Large intestine (tissue), 12 donors: ENCODE measurements at places on chromosomes 16 and 17. TPM values are rescaled to one million over a fixed set of nuclear protein-coding genes. Genes with fewer than 3 reads are reported as not detected.

- peaks cover 23% of the 10 kb centered on the region for H3K36me3 ChIP-seq
- H3K4me1 ChIP-seq, result peaks cover 19% of the 10 kb centered on the region
- H3K27ac ChIP-seq, result peak overlapping the region; percentile 94
- DNase-seq, result no peak
- H3K4me3 ChIP-seq, result peak overlapping the region; percentile 67
Observed at GRCh38 chr17:78840530-78840779, 159 bp downstream of the USP36 start.

DNA sequence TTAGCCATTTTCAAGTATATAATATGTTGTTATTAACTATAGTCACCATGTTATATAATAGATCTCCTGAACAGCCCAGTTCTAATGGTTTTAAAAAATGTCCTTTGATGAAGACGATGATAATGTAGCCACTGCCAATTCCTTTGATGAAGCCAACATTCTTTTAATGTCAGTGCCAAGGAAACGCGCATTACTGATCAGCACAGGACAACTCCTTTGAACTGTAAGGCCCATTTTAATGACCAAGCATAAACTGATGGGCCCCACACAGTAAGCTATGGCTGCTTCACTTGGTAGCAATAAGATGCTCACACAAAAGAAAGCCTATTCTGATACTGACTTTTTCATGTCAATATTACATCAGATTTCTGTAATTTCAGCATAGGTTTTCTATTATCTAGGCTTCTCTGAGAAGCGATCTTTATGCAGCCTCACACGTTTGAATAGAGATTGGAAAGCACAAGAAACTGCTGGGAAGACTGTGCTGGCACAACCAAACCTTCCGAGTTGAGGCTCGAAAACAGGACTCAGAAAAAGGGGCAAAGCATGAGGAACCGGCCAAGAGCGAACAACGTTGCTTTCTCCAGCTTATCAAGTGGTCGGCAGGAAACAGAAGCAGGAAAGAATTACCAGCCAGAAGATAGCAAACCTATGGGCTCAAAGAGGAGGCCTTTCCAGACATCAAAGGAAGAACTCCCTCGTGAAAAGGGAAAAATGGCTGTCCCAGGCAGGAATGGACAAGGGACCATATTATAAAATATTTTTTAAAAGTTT, 19.4 kb downstream of the ERN1 start:
- peaks cover 2% of the 10 kb centered on the region for H3K4me1 ChIP-seq
- H3K27ac ChIP-seq, result no peak overlapping the region
- no peaks in the 10 kb centered on the region for H3K27me3 ChIP-seq
- H3K36me3 ChIP-seq, result no peaks in the 10 kb centered on the region
- no peak for DNase-seq

GRCh38 chr16:85861095-85861825, 37.7 kb upstream of the IRF8 start:
- H3K27me3 ChIP-seq, result no peaks in the 10 kb centered on the region
- no peaks in the 10 kb centered on the region for H3K36me3 ChIP-seq
- no peak for DNase-seq
- H3K27ac ChIP-seq, result no peak overlapping the region
- no peak overlapping the region for H3K4me3 ChIP-seq
- H3K4me1 ChIP-seq, result no peaks in the 10 kb centered on the region

- H3K4me3 ChIP-seq, result no peak overlapping the region
- DNase-seq, result no peak
- no peaks in the 10 kb centered on the region for H3K27me3 ChIP-seq
- no peak overlapping the region for H3K27ac ChIP-seq
- no peaks in the 10 kb centered on the region for H3K4me1 ChIP-seq
- H3K36me3 ChIP-seq, result no peaks in the 10 kb centered on the region
Observed at GRCh38 chr17:45838751-45839295, 5.9 kb upstream of the SPPL2C start.

DNA sequence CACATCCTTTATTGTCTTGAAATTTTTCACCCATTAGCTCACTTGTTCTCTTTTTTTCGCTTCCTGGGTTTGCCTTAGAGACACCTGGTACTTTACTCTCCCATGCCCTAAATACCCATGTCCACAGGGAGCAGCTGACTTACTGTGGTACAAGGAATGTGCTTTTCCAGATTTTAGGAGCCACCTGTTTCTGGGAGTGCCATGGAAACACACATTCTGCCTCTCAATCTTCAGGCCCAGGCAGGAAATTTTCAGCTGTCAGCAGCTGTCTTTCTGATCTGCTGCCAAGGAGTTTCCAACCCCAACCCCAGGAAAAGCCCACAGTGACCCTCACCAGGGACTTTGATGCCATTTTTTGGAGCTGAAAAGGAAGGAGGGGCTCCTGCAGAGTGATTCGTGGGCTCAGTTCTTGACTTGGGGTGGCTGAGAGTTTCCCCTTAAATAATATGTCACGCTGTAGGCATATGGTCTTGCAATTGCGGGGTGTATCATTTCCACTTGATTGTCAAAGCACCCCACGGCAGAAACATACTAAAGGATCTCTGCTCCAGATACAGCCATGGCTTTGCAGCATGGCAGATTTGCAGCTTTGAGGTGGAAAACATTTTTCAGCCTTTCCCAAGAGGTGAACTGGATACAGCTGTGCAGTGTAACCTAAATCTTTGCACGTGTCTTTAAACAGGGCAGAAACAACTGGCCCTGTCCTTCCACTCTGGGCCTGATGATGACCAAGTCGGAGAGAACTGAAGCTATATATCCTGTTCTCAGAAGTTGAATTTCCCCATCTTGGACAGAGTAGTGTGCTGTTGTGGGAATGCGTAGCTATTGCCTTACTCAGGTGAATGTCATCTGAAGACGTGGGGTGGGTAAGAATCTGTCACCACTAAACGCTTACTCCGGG, 19.2 kb downstream of the RBFOX1 start:
- H3K36me3 ChIP-seq, result no peaks in the 10 kb centered on the region
- DNase-seq, result no peak
- no peak overlapping the region for H3K27ac ChIP-seq
- H3K4me1 ChIP-seq, result no peaks in the 10 kb centered on the region
- no peak overlapping the region for H3K4me3 ChIP-seq
- H3K27me3 ChIP-seq, result no peaks in the 10 kb centered on the region

GRCh38 chr17:28812748-28813377, 29.7 kb downstream of the FAM222B start:
- H3K27ac ChIP-seq, result peak overlapping the region; percentile 92
- H3K4me3 ChIP-seq, result peak overlapping the region; percentile 90
- no peaks in the 10 kb centered on the region for H3K27me3 ChIP-seq
- peak; percentile 3 for DNase-seq

DNA sequence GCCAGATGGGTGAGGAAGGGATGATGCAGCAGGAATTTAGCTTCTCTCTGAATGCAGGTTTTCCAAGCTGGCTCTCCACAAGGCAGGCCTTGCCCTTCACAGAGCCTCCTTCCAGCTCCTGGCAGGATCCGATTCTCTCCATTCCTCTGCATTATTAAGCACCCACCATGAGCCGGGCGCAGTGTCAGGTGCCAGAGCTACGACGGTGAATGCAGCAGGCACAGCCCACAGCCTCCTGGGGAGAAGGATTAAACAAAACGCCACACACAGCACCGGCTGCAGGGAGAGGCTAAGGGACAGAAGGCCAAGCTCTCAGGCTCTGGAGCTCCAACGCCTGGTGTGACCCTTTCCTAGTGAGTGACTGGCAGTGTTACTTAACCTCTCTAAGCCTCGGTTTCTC, 7.1 kb upstream of the MT2A start:
- no peaks in the 10 kb centered on the region for H3K4me1 ChIP-seq
- no peak overlapping the region for H3K4me3 ChIP-seq
- no peak overlapping the region for H3K27ac ChIP-seq
- H3K36me3 ChIP-seq, result no peaks in the 10 kb centered on the region
- no peak for DNase-seq

Gene ATP2C2
- polyA plus RNA-seq, result 17.4 TPM

Gene SLC13A2
- polyA plus RNA-seq, result 10.7 TPM

Gene BAIAP3
- 8.1 TPM for polyA plus RNA-seq

Gene HSD17B1
- polyA plus RNA-seq, result 2.1 TPM

Gene C16orf46
- 0.93 TPM for polyA plus RNA-seq

Gene SLC4A1
- 8.7 TPM for polyA plus RNA-seq
